ENCODE measurements at places on chromosomes 5 and 9.
A peak's percentile ranks its signal among the peaks of the same experiment; 100 is the strongest.

- DNase-seq, result no peak
Measured at GRCh38 chr5:178941361-178941760, 363 bp downstream of the ZNF454 start.

GRCh38 chr5:58985311-58985710 is 402.4 kb downstream of the RAB3C start:
- no peak for DNase-seq

DNA sequence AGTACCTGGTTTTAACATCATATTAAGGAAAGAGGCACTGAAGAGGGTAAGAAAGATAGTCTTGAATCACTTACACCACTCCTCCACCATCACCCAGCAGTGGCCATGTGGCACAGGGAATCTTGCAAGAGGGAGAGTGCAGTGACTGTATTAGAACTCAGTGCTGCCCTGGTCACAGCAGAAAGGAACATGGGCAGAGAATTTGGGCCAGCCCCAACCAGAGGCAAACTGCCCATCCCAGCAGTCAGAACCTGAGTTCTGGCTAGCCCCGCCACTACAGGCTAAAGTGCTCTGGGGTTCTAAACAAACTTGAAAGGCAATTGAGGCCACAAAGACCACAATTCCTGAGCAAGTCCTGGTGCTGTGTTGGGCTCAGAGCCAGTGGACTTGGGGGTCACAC is 16.7 kb upstream of the EFNA5 start:
- DNase-seq, result no peak

GRCh38 chr9:130846487-130847305 is 11.6 kb downstream of the ABL1 start:
- no peak for DNase-seq

DNA sequence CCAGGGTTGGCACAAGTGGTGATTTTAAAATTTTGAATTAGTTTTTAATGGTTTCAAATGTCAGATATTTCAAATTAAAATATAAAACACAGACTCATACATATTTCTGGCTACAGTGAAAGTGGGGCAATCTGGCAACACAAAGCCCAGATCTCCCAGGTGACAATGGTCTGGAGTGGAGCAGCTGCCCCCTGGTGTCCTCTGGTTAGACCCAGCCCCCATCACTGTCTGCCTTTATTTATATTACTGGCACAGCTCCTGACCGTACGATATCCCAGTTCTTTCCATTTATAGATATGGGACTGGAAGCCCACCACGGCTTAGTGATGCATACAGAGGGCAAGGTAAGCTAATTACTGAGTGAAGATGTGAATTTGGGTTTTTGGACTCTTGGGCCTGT is 37.3 kb downstream of the MACIR start:
- DNase-seq, result no peak

DNA sequence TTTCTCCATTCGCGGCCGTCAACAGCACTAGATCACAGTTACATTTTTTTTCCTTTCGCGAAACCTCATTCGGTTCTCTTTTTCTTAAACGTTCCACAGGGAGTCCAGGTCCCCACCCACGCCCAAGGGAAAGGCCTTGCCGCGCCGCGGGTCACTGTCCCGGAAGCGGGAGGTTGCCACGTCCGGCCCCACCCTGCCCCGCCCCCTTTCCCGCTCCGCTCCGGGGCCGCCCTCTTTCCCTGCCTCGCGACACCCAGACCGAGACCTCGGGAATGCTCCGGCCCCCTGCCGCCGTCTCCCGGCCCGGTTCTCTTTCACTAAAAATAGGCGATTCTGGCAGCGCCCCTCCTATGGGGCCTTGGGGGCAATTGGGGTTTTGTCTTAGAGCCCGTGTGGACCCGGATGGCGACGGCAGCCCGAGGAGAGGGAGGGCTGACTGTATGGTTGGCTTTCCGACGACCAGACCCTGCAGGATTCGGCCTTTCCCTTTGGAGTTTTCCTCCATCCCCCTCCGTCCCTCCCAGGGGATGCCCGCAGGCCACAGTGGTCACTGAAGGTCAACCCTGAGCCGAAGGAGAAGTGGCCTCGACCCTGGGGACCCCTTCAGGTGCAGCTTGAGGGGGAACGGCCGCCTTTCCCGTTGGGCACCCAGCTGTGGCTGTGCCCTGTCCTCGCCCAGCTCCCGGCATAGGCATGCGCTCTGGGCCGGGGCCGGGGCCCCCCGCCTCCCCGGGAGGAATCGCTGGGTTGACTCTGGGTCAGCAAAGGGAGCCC is 2.8 kb upstream of the RACK1 start:
- DNase-seq, result peak; percentile 56

- DNase-seq, result no peak
Measured at GRCh38 chr5:142609142-142609541, 76.7 kb downstream of the FGF1 start.

DNA sequence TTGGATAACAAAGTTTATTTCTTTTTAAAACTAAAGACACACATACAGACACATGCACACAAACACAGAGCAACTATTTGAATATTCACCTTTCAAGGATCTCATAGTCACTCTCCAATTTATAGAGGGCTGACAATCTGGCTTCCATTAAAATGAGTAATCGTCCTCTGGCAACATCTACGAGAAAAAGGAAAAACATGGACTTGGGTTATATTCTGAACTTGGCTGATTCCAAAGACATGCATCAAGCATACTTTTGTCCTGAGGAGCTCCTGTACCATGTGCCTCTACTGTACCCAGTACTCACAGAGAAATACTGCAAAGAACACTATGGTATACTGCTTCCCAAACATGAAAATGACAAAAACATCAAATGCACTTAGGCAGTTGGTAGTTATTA is 15.4 kb downstream of the IARS1 start:
- no peak for DNase-seq

All from stimulated activated CD8-positive, alpha-beta memory T cell treated with anti-CD3 and anti-CD28 coated beads, Interleukin-15, amount 100 ng/mL, for 1 hour (primary cell).